ENCODE measurements at places on chromosomes 16 and 17.

- no peak for DNase-seq
These were observed 3.3 kb downstream of the ITGA2B start for GRCh38 chr17:44386182-44386525.

DNA sequence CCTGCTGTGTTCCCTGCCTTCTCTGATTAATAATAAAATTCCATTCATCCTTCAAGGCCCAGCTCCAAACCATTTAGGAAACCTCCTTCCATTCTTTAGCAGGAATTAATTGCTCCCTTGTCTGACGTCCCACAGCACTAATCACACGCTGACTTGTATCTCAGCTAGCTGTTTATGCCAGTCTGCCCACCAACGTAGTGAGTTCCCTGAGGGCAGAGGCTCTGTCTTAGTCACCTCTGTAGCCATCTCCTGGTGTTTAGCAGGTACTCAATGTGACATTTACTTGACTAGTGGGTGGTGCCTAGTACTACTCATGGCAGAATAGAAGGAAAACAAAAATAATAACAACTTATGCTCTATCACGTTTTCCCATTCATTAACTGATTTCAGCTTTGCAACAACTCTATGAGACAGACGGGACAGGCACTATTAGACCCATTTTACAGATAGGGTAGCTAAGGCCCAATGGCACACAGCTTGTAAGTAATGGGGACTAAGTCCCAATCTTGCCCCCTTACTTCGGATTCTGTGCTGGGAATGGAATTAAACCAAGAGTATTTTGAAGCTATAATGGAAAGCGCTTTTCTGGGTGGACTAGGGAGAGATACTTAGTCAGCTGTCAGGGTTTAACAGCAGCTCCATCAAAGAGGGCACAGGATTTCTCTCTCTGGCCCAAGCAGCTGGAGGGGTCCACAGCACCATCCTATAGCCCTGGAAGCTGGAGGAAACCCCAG is 931 bp upstream of the WIPF2 start:
- DNase-seq = no peak

DNA sequence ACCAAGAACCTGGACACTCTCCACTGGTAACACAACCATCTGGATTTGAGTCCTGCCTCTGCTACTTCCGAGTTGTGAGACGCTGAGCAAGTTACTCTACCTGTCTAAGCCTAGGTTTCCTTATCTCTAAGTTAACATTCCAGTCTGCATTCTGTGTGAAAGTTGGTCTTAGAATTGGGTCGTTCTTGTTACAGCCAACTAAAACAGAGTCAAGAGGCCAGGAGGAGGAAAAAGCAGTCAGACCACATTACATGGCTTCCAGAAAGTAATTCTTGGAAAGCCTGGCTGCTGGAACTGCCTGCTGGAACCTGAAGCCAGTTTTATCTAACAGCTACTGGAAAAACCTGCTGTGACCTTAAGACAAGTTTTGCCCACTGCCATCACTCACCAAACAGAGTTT is 38.4 kb upstream of the XYLT1 start:
- no peak for DNase-seq

DNA sequence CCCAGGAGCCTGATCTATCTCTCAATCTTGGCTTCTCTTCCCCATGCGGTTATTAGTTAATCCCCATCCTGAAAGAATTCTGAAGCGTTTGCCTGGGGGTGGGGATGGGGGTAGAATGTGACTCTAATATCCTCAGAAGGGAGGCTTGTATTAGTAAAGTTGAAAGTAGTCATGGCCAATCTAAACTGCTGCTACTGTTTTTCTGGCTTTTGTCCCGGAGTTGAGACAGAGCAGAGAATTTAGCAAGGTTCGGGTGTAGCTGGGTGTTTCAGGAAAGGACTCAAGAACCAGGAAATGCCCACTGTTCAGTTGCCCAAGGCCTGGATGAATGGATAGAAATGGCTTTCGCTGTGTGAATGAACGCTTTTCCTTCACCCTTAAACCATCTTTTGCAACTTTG is 17.6 kb upstream of the ITGAM start:
- no peak for DNase-seq

DNA sequence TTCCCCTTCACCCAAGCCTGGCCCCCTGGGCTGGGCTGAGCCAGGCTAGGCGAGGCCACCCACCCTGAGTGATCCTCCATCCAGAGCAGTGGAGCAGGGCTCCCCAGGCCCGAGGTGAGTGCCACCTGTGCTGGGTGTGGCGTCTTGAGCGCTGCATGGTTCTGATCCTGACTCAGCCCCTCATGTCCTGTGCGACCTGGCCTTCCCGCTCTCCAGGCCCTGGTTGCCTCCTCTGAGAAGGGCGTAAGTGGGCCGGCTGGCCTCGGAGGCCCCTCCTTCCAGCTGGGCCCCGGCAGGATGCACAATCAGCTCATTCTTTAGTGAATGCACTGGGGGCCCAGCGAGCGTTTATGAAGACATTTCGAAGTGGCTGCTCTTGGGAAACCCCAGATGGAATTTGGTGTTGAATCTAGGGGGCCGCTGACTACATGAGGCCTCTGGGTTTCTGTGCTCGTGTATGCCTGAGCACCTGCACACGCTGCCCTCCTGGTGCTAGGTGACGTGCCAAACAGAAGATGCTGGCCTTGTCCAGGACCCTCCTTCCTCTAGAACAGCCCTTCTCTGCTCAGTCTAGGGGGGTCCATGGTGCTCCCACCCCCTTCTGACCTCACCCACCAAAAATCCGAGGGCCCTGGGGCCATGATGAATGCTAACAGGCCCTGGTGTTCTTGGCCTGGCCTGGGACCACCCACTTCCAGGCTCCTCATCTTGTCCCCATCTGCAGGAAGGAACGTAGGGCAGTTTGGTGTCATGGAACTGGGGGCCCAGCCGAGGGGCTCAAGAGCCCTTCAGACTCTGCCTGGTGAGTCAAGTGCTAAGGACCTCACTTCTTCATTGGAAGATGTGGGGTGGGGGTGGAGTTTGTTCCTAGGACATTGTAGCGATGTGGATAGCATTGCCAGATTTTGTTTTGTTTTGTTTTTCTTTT is 3.6 kb upstream of the TMEM92 start:
- DNase-seq = no peak

DNA sequence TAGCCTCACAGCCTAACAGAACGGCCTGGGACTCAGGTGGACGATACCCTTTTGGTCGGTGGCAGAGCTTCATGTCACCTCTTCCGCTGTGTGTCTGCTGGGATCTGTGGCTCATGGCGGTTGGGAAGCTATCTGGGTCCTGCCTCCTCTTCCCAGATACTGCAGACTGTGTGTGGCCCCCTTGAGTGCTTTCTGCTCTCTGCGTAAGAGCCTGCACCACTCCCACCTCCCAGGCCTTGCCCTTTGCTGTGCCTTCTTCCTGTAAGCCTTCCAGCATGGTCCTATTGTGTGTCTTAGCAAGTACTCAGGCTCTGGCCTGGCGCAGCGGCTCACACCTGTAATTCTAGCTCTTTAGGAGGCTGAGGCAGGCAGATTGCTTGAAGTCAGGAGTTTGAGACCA is 17.5 kb upstream of the ADCY7 start:
- no peak for DNase-seq

DNA sequence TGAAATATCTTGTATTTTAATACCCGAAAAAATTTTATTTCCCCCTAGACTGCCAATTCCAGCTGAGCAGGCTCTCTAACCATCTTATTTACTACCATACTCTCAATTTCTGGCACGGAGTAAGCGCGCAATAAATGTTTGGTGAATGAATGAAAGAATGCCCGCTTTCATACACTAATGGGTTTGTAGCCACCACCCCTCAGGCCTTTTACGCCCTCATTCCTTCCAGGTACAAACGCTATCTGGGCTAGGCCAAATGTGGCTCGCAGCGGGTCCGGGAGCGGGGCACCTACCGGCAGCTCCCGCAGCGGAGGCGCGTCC is 536 bp upstream of the PLD2 start:
- no peak for DNase-seq

DNA sequence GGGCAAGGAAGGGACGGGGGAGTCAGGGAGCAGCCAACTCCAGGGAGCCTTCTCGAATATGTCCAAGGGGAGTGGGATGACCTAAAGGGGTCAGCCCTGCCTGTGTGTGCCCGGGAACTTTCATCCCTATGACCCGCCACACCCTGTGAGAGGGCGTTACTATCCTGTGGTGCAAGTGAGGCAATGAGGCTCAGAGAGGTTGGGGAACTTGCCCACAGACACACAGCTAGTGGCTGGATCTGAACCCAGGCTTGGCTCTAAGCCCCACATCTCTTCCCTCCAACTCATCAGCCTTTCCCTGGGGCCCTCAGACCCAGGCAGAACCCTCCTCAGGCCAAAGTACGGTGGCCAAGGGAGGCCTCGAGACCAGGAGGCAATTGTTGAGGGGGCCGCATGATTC is 23.2 kb downstream of the JUP start:
- DNase-seq = no peak

DNA sequence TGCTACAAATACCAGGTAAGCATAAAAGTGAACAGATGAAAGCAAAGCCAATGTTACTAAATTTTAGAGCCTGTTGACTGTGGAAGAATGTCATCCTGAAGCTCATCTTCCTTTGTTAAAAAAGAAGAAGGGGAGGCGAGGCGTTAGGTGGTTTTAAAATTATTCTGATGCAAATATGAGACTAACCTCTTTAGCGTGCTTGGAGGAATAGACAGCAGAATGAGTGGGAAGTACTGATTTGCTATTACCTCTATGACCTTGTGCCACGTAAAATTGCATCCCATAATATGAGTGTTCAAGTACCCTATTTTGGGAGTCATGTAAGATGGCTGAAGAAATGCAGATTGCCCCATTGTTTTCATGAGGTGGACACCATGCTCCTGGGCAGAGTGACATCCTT is 95.7 kb downstream of the ELAC2 start:
- no peak for DNase-seq

- no peak for DNase-seq
These were observed 81.1 kb downstream of the ENGASE start for GRCh38 chr17:79155701-79156100.

- no peak for DNase-seq
These were observed 25.7 kb upstream of the SLC39A11 start for GRCh38 chr17:73118139-73118538.

DNA sequence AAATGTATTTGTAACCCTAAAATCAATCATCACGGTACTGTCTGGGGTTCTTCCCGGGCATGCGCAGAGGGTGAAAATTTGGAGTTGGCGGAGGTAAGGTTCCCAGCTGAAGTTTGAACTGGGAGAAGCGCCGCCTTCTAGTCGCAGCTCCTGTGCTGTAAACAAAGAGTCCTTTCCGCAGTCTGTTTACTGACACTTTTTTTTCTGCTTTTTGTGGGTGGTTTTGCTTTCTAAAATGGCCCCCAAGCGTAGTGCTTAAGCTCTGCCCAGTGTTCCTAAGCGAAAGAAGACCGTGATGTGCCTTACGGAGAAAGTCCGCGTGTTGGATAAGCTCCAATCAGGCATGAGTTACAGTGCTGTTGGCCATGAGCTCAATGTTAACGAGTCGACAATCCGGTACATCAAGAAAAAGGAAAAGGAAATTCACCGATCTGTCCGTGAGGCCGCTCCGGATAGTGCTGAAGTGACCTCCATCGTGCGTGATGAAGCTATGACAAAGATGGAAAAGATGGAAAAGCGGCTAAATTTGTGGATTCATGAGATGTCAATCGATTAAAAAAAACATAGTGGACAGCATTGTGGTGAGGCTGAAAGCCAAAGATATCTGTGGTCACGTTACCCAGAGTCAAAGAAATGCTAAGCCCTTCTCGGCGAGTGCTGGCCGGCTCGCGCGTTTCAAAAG is 570 bp upstream of the CFDP1 start:
- peak; percentile 97 for DNase-seq

DNA sequence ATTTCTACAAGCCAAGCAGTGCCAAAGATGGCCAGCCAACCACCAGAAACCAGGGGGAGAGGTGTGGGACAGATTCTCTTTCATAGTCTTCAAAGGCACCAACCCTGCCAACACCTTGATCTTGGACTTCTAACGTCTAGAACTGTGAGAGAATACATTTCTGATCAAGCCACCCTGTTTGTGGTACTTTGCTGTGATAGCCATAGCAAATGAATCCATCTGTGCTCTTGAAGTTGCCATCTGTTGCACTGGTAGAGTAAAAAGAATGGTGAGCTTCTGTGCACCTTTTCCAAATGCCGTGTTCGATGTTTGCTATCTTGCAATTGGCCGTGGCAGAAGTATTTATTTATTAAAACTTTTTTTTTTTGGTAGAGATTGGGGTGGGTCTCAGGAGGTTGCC is 16.7 kb upstream of the ADGRG1 start:
- no peak for DNase-seq

GRCh38 chr17:40978575-40979151 is 5.5 kb downstream of the KRT40 start:
- no peak for DNase-seq

DNA sequence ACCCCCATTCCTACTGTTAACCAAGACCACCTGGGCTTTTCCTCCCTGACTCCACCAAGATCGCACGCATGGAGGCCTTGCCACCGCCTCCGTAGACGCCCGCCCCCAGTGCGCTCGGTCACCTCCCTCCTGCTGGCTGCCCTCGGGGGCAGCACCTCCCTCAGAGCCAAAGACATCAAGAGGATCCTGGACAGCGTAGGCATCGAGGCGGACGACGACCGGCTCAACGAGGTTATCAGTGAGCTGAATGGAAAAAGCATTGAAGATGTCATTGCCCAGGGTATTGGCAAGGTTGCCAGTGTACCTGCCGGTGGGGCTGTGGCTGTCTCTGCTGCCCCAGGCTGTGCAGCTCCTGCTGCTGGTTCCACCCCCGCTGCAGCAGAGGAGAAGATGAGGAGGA is 1.2 kb downstream of the EFCAB3 start:
- no peak for DNase-seq

DNA sequence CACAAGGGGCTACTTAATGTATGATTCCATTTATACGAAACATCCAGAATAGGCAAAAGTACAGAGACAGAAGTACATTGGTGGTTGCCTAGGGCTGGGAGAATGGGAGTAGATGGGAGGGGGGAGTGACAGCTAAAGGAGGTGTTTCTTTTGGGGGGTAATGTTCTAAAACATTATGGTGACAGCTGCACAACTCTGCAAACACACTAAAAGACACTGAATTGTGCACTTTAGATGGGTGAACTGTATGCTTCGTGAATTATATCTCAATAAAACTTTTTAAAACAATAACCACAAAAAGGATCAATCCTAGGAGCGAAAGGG is 661 bp downstream of the LYRM9 start:
- peak; percentile 5 for DNase-seq

DNA sequence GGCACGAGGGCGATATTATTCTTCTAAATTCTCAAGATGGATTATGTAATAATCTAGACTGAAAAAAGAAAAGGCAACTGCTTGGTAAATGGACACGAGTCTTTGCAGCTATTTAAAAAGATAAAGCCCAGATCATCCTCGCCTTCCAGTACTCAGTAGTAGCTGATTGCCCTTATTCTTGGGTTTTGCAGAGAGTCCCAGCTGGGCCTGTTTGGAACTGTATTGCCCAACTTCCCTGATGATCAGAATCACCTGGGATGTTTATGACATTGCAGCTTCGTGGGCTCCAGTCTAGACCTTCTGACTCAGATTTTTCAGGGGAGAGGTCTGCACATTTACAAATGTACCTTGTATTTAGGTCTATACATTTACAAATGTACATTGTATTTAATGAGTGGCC is 213.5 kb downstream of the RAB11FIP4 start:
- no peak for DNase-seq

GRCh38 chr17:49217651-49218413 is 7.3 kb downstream of the ABI3 start:
- no peak for DNase-seq

- no peak for DNase-seq
These were observed 1.9 kb downstream of the RAD51C start for GRCh38 chr17:58694302-58694701.
